A549 treated with GW870086 at 1 μM for 4 hours (cell line): ENCODE measurements at places on chromosomes 11 and 22. TPM values are rescaled to one million over a fixed set of nuclear protein-coding genes. Genes with fewer than 3 reads are reported as not detected.

The MS4A4E gene
- total RNA-seq: not detected in 5 replicates

The SLC22A12 gene
- not detected in 5 replicates for total RNA-seq

The PANX3 gene
- not detected in 5 replicates for total RNA-seq

The SUSD2 gene
- total RNA-seq: 57.0 to 72.3 TPM (median 67.0 TPM) in 5 replicates

The HBB gene
- not detected in 5 replicates for total RNA-seq

The APOA4 gene
- total RNA-seq: 0.08 TPM in 1 of 5 replicates, not detected in the others

The PRDM10 gene
- total RNA-seq: 1.3 to 2.4 TPM (median 1.6 TPM) in 5 replicates

The KRTAP5-8 gene
- total RNA-seq: not detected in 5 replicates

The DCDC1 gene
- total RNA-seq: 0.37 to 0.78 TPM (median 0.51 TPM) in 5 replicates

The RAB39A gene
- total RNA-seq: 0.15 to 0.72 TPM (median 0.39 TPM) in 5 replicates

The CLMP gene
- 16.6 to 22.6 TPM (median 19.7 TPM) in 5 replicates for total RNA-seq

The TSKU gene
- 122 to 166 TPM (median 153 TPM) in 5 replicates for total RNA-seq

The CRYBB2 gene
- not detected in 5 replicates for total RNA-seq

The GGT5 gene
- total RNA-seq: 2.1 to 3.3 TPM (median 2.5 TPM) in 5 replicates

The OR2AG2 gene
- 0.03 TPM in 2 of 5 replicates, not detected in the others for total RNA-seq

The CCDC87 gene
- 0.21 to 0.68 TPM (median 0.53 TPM) in 5 replicates for total RNA-seq

The HTR3B gene
- not detected in 5 replicates for total RNA-seq

The TCN1 gene
- total RNA-seq: 0.20 to 0.54 TPM (median 0.34 TPM) in 4 of 5 replicates, not detected in the other

The IFTAP gene
- total RNA-seq: 14.8 to 19.3 TPM (median 16.3 TPM) in 5 replicates

The FOLR3 gene
- total RNA-seq: not detected in 5 replicates

The RBMXL2 gene
- not detected in 5 replicates for total RNA-seq

The CCDC83 gene
- total RNA-seq: not detected in 5 replicates

The OR6T1 gene
- not detected in 5 replicates for total RNA-seq

The CARNS1 gene
- 0.14 to 0.19 TPM (median 0.14 TPM) in 5 replicates for total RNA-seq

The CENPM gene
- total RNA-seq: 29.6 to 42.1 TPM (median 36.4 TPM) in 5 replicates

The DMC1 gene
- total RNA-seq: 2.3 to 6.8 TPM (median 3.6 TPM) in 5 replicates

The KCNJ11 gene
- 1.1 to 1.8 TPM (median 1.4 TPM) in 5 replicates for total RNA-seq

The PARVG gene
- not detected in 5 replicates for total RNA-seq

The GRAP2 gene
- total RNA-seq: not detected in 5 replicates

The RIBC2 gene
- 1.4 to 2.3 TPM (median 1.7 TPM) in 5 replicates for total RNA-seq

The TH gene
- not detected in 5 replicates for total RNA-seq

The SLC6A5 gene
- total RNA-seq: not detected in 5 replicates

The NAALAD2 gene
- not detected in 5 replicates for total RNA-seq

The TIGD3 gene
- 0.40 to 0.94 TPM (median 0.87 TPM) in 5 replicates for total RNA-seq

The CRYBA4 gene
- not detected in 5 replicates for total RNA-seq

The SHISA8 gene
- total RNA-seq: 0.21 to 0.40 TPM (median 0.27 TPM) in 4 of 5 replicates, not detected in the other

The KCNQ1OT1 gene
- 0.03 to 0.07 TPM (median 0.05 TPM) in 5 replicates for total RNA-seq

The OR2D2 gene
- total RNA-seq: not detected in 5 replicates

The MUC2 gene
- total RNA-seq: 0.07 to 0.24 TPM (median 0.11 TPM) in 5 replicates

The OR56A1 gene
- not detected in 5 replicates for total RNA-seq

The MRGPRX4 gene
- not detected in 5 replicates for total RNA-seq

The PRG2 gene
- not detected in 5 replicates for total RNA-seq

The VSTM5 gene
- 0.05 TPM in 1 of 5 replicates, not detected in the others for total RNA-seq

The POU2AF2 gene
- total RNA-seq: not detected in 5 replicates

The GLYATL2 gene
- total RNA-seq: not detected in 5 replicates

The CABP4 gene
- total RNA-seq: not detected in 5 replicates

The APOA5 gene
- not detected in 5 replicates for total RNA-seq

The PAMR1 gene
- total RNA-seq: not detected in 5 replicates

The MMP20 gene
- total RNA-seq: not detected in 5 replicates

The FOLR1 gene
- total RNA-seq: 0.16 to 0.30 TPM (median 0.24 TPM) in 3 of 5 replicates, not detected in the others

The PATL1 gene
- total RNA-seq: 41.9 to 50.6 TPM (median 48.1 TPM) in 5 replicates

The UCP2 gene
- total RNA-seq: 81.3 to 93.5 TPM (median 86.1 TPM) in 5 replicates

The CALCA gene
- 0.07 to 0.19 TPM (median 0.14 TPM) in 3 of 5 replicates, not detected in the others for total RNA-seq

The KCNJ1 gene
- total RNA-seq: not detected in 5 replicates

The SEC14L6 gene
- not detected in 5 replicates for total RNA-seq

The NXPE1 gene
- not detected in 5 replicates for total RNA-seq

The P2RY2 gene
- 12.8 to 15.3 TPM (median 13.1 TPM) in 5 replicates for total RNA-seq

The MS4A10 gene
- total RNA-seq: not detected in 5 replicates

The CHRM1 gene
- 0.06 TPM in 2 of 5 replicates, not detected in the others for total RNA-seq

The CDC45 gene
- total RNA-seq: 24.0 to 27.8 TPM (median 26.5 TPM) in 5 replicates
